ENCODE measurements at places on chromosomes 1 and 21.

DNA sequence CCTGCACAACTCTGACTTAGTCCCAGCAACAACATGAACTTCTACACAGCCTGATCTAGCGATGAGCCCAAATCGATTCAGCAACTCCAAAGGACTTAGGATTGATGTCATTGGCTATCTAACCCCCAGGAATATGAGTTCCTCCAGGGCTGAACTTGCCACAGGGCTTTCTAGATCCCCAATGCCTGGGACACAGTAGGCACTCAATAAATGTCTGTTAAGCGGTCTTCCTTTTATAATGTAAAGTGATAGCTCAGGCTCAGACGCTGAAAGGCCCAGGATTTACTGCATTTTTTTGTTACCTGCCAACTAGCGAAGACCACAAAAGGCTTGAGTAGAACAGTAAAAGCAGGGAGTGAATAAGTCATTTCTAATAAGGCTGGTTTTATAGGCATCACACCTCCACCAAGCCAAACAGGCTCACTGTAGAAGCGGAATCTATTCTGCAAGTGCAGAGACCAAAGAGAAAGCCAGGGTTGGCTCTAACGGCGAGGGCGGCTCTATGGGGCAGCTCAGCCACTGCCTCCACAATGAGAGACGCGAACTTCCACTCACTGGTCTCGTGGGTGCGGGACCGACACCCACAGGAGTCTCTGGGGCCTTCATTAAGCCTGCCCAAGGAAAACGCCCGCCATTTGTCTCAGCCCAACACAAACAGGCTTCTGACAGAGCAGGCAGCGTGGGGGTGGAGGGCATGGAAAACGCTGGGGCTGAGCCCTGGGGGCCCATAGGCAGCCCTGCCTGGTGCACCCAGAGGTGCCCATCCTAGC is 52.0 kb downstream of the HLCS start:
- DNase-seq, result no peak

DNA sequence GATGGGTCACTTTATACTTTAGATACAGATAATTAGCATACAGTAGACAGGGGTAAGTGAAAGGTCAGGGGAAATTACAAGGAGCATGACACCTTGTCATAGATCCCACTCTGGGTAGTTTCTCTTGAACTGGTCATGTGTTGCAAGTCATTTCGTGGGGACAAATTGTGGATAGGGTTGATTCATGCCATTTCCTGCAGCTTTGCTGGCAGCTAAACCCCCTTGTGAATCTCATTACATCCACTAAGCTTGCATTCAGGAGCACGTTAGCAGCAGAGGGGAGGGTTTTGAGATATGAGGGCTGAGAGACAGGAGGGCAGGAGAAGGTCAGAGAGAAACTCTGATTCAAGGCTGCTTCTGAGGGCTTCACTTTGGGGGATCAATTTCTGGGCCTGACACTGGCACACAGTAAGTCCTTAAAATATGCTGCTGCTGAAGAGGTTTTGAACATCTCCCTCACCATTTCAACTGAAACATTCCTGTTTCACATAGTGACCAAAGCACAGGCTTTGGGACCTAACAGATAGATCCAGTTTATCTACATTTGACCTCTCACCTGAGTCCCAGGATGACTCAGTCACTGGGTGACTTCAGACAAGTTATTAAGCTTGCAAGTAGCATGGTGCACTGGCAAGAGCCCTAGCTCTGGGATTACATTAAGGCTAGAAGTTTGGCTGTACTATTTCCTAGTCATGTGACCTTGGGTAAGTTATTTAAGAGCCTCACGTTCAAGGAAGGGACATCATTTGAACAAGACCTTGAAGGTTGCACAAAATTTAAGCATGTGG is 206.0 kb upstream of the USP24 start:
- DNase-seq, result no peak

DNA sequence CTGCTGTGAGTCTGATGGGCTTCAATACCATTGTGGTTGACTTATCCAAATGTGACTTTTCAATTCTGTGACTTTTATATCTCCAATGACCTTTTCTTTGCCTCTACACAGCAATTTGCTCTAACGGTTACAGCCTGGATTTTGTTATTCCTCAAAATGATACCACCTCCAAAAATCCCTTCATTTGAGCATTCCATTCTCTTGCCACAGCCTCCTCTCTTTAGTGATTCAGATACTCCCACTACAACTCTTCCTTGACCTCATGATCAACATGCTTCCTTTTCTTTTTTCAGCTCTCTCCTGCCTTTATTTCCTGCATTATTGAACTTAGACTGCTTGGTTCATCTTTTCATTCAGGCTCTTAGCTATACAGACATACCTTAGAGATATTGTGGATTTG is 16.6 kb upstream of the IL19 start:
- DNase-seq, result no peak

- peak; percentile 78 for DNase-seq
These were observed 8.7 kb downstream of the DNAJC6 start for GRCh38 chr1:65317866-65318653.

DNA sequence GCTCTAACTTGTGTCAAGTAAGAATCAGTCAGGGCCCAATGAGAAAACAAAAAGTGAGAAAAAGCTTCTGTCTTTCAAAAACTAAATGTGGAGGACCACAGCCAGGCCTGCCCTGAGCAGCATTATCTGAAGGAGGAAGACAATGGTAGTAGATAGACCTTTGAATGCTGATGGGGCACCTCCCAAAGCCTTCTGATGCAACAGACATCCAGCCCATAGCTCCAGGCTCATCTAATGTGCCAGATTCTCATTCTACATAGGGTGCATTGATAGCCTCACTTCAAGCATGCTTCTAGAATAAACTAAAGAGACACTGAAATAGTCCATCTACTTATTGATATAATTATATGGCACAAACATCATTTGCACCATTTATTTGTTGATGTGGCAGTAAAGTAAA is 351.6 kb downstream of the HHIPL2 start:
- no peak for DNase-seq

- DNase-seq, result no peak
These were observed 164.3 kb downstream of the SETD4 start for GRCh38 chr21:35896060-35896459.

DNA sequence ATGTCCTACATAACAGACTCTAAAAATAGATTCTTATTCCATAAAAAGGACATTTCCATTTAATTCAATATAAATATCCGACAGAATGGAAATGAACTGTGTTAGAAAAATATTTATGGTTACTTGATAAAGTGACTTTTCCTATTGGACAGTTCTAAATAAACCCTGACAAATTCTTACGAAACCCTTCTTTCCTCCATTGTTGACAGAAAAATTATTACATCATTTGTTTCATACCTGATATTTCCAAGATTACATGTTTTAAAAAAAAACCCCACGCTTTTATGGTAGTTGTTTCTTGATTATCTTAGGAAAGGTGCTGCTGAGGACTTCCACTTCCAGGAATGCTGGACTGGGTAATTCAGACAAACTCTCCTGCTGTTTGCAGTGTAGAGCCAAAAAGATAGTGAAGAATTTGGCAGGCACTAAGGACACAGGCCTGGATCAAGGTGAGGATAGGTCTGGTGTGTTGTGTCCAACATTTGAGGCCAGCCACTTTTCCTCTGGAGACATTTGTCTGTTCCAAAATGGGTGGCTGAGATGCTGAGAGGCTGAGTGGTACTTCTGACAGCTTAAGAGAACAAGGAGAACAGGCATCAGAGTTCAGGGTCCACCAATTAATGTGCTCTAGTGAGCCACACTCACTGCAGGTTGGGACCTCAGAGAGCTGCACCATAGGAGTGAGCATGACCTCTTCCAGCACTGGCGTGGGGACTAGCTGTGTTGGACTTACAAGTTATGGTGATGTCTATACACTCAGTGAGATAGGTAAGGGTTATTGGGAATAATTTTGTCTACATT is 7.0 kb upstream of the C1orf116 start:
- DNase-seq, result no peak

DNA sequence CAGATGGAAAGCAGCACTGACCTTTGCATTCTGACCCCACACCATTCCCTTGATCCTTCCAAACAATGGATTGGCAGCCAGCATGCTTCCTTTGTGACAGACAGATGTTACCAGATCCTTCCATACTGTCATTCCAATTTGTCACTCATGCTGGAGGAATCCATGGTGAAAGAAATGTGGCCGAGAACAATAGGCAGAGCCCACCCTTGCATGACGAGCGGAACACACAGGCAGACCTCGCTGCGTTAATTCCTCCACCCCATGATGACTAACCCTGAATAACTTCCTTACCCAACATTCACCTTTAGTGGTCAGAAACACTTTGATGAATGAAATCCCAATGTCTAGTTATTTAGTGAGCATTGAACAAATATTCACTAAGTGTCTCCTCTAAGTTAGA is 45.1 kb downstream of the PDPN start:
- DNase-seq, result no peak

DNA sequence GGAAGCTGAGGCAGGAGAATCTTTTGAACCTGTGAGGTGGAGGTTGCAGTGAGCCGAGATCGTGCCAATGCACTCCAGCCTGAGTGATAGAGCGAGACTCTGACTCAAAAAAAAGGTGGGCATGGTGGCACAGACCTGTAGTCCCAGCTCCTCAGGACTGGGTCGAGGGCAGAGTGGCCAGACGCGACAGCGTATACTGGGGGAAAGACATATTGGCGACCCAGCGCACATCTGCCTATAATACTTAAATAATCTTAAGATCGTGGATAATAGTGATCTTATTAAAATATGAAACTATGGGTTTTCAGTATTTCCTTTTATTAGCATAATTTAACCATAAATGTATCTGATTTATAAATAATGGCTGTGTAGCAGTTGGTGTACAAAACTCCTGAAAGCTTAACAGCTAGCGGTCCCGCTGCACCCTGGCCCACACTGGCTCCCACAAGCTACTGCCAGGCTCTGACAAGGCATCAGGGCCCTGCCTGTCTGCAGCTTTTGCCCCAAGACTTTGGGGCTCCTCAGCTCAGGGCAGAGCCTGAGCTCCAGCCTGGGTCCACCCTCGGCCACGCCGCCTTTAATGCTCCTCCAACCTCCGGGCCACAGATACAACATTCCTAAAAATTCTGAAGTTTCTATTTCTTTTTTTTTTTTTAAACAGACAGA is 2.7 kb upstream of the AURKAIP1 start:
- no peak for DNase-seq

- no peak for DNase-seq
These were observed 10.7 kb upstream of the GATAD2B start for GRCh38 chr1:153933430-153933829.

DNA sequence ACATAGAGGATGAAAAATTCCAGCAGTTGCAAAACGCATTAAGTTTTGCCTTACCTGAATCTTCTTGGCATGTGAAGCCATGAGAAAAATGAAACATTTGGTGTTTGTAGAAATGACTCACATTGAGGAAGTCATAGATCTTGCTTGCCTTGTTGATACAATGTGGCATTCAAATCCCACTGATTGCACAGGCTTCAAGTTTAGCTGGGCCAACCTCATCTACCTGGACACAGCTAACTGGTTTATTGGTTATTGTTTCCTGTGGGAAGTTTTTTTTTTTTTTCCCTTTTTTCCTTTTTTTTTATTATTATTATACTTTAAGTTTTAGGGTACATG is 168.9 kb upstream of the C21orf91 start:
- DNase-seq, result no peak

DNA sequence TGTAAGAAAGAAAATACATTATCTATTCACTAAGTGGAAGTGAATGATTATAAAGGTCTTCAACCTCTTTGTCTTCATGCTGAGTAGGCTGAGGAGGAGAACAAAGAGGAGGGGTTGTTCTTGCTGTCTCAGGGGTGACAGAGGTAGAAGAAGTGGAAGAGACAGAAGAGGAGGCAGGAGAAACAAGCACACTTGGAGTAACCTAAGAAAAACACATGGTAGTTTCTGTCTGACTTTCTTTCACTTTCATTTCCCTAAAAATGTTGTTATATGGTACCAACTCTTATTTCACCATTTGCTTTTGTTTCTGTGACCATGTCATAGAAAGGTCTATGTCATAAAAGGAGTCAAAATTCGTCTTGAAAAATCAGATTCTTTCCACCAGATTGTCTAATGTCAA is 696.6 kb upstream of the BRINP3 start:
- no peak for DNase-seq

- peak; percentile 36 for DNase-seq
These were observed 651 bp downstream of the PDE4B start for GRCh38 chr1:65793359-65793732.

GRCh38 chr1:156912861-156913808 is 7.3 kb upstream of the LRRC71 start:
- no peak for DNase-seq

DNA sequence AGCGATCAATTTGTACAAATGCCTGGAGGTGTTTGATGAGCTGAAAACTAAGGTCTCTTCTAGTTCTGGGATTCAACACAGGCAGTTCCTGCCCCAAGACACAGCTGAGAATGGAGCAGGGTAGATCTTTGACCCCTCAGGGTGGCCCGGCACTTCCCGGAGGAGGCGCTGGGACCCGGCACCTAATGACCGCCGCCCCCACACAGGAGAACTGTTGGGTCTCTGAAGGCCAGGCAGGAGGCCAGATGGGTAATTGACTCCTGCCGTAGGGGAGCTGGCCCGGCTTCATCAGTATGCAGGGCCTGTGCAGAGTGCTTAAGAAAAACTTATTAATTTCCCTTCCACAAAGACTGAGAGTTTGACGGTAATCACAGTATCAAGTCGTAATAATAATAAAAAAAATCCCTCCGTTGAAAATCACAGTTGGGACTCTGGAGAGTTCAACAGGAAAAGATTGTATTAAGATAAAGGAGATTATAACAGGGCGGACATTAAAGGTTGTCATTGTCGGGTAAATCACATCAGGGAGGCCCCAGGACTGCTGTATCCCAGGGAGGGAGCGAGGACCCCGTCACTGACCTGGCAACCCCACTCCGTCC is 51.7 kb downstream of the UBIAD1 start:
- DNase-seq, result peak; percentile 40

DNA sequence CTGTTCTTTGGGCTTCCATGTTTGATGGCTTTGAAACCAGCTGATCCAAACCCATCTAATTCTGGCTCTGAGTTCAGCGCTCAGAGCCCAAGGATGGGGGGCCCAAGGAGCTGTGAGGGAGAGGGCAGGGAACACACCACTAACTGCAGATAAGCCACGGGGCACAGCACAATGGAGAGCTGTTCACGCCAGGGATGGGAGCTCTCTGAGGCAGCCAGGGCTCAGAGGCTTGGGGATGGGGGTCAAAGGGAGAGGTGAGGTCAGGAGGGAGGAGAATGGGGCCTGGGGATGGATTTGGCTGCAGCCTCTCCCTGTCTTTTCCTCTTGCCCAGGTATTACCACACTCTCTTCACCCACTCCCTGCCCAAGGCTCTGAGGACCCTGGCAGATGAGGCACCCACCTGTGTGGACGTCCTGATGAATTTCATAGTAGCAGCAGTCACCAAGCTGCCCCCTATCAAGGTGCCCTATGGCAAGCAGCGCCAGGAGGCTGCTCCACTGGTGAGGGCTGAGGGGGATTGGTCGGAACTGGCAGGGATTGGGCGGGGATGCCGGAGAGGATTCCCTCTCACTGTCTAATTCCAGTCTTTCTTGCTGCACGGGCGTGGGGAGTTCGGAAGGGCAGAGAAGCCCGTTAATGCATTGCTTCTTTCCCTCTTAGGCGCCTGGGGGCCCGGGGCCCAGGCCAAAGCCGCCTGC is 11.3 kb downstream of the SLC30A2 start:
- DNase-seq, result peak; percentile 37

DNA sequence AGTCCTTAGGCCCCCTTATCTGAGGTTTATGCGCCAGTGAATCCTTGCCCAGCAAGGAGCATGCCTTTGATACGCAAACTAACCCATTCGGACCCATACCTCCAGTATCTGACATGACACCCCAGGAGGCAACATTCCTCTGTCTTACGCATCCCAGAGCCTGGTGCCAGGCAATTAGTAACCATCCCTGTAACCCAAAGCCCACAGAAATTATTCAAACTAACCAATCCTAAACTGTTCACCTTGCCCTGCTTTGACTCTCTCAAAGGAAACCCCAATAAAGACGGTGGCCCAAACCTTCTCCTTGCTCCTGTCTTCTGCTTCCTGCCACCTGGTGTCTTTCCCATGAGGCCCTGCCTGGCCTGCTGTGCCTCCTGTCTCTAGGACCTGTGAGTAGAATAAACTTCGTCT is 36.4 kb downstream of the ZNF496 start:
- DNase-seq, result no peak
